Stimulated activated CD4-positive, alpha-beta T cell treated with anti-CD3 and anti-CD28 coated beads, TNF-alpha, amount 100 ng/mL, for 4 hours (primary cell): ENCODE measurements at places on chromosomes 4 and X.

DNA sequence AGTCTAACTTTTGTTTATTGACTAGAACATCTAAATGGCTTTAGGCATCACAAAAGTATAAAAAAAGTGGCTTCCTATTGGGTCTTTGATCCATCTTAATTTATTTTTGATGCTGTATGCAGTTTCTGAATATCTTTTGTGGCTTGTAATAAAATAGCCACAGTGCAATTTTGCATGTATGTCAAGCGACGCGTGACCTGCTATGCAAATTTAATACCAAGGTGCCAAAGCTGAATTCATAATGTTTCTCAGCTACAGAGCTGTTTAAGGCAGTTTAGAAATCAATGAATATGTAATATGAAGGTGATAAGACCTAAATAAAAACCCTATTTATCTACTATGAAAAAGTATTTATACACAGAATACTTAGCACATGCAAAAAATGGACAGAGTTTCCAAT lies 197.8 kb downstream of the AFF2 start:
- no peak for DNase-seq

GRCh38 chr4:102501447-102501696 lies 213 bp downstream of the NFKB1 start:
- no peak for DNase-seq

- no peak for DNase-seq
Observed at GRCh38 chr4:138588501-138588900, 346.4 kb upstream of the SLC7A11 start.

DNA sequence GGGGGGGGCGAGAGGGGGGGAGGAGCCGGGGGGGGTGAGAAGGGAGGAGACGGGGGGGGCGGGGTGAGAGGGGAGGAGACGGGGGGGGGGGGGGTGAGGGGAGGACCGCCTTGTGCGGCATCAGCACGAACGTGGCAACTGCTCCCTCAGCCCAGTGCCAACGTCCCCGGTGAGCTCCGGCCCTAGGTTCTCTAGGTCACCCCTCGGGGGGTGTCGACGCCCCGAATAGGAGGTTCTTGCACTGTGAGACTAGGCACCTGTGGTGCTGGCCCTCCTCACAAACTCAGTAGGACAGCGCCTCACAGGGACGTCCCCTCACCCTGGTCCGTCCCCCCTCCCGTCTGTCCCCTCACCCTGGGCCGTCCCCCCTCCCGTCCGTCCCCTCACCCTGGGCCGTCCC lies 21.5 kb upstream of the GTPBP6 start:
- DNase-seq, result no peak

DNA sequence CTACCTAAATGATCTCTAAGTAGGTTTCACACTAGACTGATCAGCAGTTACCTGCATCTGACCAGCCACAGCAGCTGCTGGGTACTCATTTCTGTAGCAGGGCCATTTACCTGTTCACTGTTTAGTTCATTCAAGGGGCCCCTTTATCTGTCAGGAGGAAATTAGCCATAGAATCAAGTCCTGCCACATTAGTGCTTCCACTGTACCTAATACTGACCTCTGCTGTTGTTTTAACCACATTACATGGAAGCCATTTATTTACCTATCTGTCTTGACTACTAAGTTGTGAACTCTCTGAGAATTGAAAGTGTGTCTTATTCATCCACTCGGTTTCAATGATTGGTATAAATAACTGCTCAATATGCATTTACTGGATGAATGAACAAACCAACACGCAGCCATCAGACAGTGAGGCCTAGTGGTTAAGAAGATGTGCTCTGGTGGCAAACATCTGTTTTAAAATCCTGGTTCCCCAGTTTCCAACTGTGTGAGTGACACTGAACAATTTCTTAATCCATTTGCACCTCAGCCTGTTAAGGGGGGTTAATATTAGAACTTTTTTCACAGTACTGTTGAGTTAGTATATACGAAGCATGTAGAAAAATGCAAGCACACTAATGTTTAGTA lies 30.0 kb upstream of the ANXA5 start:
- no peak for DNase-seq

DNA sequence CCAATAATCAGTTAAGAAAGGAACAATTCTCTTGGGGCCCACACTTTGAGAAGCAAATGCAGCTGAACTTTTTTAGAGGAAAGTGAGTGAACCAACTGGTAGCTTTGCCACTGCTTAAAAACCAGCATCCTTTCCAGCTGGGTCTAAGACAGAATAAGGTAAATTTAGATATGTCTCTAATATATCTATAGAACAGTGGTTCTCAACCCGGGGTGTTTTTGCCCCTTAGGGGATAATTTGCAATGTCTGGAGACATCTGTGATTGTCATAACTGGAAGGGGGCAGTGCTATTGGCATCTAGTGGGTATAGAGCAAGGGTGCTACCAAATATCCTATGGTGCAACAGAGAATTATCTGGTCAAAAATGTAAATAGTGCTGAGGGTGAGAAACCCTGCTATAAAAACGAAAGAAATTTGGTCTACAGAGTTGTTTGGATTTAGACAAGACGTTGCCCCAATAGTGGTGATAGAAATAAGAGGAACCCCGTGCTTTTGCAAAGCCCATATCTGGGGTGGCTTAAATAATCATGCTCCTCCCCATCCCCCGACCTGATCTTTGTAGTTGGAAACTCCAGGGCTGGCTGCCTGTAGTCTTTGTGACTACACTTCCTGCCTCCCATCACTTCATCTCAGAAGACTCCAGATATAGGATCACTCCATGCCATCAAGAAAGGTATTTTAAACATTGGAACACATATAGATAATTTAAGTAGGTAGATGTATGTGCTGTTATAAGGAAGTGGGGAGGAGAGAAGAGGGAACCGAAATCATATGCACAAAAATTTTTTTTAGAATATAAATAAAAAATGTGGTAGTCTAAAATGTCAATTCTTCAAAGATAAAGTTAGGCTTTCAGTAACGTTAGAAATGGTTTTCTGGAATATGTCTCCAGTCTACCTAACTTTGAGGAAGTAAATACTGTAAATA lies at the start of gene TLR7:
Gene TLR7, plus strand, starts transcription at position 622 of the 927 bp plus-strand sequence. CDS start 507 bp downstream, outside the sequence.
- no peak for DNase-seq

DNA sequence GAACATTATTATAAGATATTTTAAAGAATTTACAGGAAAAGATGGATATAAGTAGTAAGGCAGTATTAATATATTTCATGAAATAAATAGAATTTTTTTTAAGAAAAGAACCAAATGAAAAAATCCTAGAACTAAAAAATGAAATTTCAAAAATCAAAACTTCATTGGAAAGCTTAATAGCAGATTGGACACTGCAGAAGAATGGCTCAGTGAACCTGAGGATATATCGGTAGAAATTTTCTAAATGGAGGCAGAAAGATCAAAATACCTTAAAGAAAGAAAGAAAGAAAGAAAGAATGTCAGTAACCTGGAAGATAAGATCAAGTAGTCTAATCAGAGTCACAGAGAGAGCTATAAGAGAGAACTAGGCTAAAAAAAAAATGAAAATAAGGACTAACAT lies 21.3 kb upstream of the FAM13A start:
- no peak for DNase-seq

- DNase-seq, result no peak
Observed at GRCh38 chr4:88467392-88467791, 10.5 kb downstream of the HERC5 start.

GRCh38 chr4:141891260-141892120 lies 255.1 kb downstream of the IL15 start:
- no peak for DNase-seq

DNA sequence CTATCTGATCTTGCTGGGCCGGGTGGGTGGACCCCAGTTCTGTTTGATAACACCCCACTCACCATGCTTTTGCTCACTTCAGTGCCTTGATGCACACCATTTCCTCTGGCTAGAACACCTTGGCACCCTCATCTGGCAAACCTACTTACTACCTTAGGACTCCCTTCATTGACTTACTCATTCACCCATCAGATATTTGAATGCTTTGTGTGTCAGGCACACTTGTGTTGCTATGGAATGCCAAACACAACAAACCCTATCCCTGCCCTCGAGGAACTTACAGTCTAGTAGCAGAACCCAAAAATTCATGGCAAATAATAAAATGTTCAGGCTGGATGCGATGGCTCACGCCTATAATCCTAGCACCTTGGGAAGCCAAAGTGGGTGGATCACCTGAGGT lies 13.9 kb downstream of the CCNG2 start:
- DNase-seq, result no peak

- no peak for DNase-seq
Observed at GRCh38 chr4:184968366-184968765, 49.9 kb upstream of the HELT start.

DNA sequence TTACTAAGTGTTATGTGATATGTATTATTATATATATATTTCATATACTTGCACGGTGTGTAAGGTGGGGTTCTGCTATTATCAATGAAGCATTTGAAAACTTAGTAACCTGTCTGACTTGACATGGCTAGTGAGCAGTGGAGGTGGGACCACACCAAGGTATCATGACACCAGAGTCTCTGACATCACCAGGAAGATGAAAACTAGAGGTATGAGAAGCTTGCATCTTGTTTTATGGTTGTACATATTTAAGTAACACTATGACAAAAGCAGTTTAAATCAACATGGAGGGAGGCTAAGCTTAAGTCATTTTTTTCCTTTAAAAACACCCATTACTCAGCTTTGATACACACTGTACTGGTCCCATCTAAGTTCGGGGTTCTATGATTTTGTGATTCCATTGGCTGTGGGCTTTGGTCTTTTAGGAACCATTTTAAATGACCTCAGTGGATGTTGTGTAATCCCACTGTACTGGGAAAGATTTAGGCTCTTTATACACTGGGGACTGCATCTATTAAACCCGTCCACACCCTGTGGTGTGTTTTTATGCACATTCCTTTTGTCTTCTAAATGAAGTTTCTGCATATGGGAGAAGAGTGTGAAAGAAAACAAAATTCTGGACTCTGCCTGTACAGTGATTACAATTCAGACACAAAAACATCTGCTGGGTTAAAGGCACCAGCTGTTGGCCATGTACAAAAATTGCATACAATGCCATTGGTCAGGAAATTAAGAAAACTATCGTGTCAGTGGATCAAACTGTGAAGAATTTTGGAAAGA lies 570.6 kb downstream of the SPRY1 start:
- no peak for DNase-seq

GRCh38 chrX:139766545-139766983 lies 58.6 kb upstream of the MCF2 start:
- DNase-seq, result no peak
